Foreskin keratinocyte (primary cell): ENCODE measurements at places on chromosomes 16 and 17. TPM values are rescaled to one million over a fixed set of nuclear protein-coding genes. Genes with fewer than 3 reads are reported as not detected.

Gene KRTAP4-1
- not detected in 2 replicates for total RNA-seq

Gene CCL1
- not detected in 2 replicates for total RNA-seq

Gene TEDC2
- 17.7 and 19.8 TPM in 2 replicates for total RNA-seq

Gene TAC4
- total RNA-seq: not detected in 2 replicates

Gene AP2B1
- 144 and 167 TPM in 2 replicates for total RNA-seq

Gene KRT40
- total RNA-seq: not detected in 2 replicates

Gene OR3A3
- not detected in 2 replicates for total RNA-seq

Gene PRCD
- total RNA-seq: 0.63 and 0.88 TPM in 2 replicates

Gene NPIPB9
- total RNA-seq: 0.07 and 0.53 TPM in 2 replicates

Gene RNF157
- total RNA-seq: not detected in 2 replicates

GRCh38 chr17:77186141-77186604 is 45.4 kb downstream of the SEC14L1 start:
- no peak for DNase-seq

- no peak for DNase-seq
Measured at GRCh38 chr17:79046916-79047280, 22.9 kb downstream of the C1QTNF1 start.

DNA sequence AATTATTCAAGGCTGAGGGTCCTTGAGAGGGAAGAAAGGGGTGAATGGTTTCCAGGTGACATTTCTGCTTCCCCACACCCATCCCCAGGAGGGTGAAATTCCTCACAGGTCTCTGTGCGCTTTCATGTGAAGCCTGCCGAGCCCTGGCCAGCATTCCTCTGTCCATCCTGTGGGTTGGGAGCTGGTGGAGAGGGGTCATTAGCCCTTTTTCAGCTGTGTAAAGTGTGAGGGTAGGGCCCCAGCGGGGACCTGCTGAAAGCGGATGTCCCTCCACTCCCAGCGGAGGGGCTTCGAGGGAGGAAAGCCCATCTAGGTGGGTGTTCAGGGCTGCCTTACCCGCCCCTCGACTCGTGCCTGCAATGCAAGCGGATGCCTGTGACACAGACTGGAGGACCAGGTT is 53.3 kb upstream of the DLX4 start:
- no peak for DNase-seq

GRCh38 chr17:45316434-45317110 is at the start of gene MAP3K14:
Gene MAP3K14 (minus strand): TSS chr17:45317020. CDS start chr17:45290745, 26,275 bp downstream.
- DNase-seq: no peak

GRCh38 chr16:63890081-63890480 is 1231.8 kb downstream of the CDH11 start:
- DNase-seq: peak; percentile 18

- no peak for DNase-seq
Measured at GRCh38 chr16:981695-982144, at the start of gene SOX8. Gene SOX8 (plus strand): TSS chr16:981770. CDS start chr16:981923, 153 bp downstream.

DNA sequence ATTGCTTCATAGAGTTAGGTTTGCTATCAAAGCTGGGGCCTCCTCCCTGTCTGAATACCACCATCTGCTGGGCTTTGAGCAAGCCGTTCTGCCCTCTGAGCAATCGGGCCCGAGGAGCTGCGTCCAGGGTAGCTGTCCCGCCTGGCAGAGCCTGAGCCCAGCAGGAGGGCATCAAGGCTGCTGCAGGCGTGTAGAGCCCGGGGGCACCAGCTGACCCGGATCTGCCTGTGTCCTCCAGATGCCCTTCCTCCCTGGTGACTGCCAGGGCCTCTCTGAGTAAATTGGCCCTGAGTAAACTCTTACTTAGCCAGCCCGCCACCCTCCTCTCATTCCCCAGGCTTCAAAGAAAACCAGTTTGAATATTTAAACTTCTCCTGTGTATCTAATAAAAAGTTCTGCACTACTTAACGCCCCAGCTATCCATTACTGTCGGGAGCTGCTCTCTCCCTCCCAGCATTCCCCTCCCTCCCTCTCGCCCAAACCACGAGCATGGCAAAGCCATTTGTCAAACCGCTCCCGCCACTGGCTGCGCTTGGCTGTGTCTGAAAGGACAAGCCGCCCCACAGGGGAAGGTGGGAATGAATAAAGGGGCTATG is 16.4 kb downstream of the CDK5RAP3 start:
- no peak for DNase-seq

- no peak for DNase-seq
Measured at GRCh38 chr17:10992106-10992880, 154.4 kb upstream of the PIRT start.

DNA sequence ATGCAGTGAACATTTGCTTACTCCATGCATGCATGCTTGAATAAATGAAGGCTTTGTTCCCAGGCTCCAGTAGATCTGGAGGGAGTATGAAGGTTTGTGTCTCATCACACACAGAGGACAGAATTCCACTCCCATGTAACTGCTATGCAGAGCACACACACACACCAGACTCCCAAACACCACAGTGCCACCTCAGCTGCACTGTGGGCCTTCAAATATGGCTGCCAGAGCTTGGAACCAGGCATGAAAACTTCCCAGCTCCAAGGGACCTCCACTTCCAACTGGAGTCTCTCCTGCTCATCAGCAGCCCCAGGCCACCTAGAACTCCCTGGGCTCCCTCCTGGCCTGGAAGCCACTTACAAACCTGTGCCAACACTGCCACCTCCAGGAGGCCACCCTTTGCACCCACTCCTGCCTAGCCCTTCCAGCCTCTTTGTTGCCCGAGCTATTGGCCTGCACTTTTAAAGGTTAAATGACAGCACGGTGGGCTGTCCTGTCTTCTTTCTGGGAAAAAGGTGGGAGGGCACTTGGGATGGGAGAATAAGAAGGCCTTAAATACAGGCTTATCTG is 151.2 kb downstream of the ZNF423 start:
- no peak for DNase-seq

DNA sequence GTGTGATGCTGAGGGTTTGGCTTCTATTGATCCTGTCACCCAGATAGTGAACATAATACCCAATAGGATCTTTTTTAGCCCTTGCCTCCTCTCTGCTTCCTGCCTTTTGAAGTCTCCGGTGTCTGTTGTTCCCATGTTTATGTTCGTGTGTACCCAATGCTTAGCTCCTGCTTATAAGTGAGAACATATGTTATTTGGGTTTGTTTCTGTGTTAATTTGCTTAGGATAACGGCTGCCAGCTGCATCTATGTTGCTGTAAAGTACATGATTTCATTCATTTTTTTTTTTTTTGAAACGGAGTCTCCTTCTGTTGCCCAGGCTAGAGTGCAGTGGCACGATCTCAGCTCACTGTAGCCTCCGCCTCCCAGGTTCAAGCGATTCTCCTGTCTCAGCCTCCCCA is 23.0 kb downstream of the DUS2 start:
- no peak for DNase-seq

DNA sequence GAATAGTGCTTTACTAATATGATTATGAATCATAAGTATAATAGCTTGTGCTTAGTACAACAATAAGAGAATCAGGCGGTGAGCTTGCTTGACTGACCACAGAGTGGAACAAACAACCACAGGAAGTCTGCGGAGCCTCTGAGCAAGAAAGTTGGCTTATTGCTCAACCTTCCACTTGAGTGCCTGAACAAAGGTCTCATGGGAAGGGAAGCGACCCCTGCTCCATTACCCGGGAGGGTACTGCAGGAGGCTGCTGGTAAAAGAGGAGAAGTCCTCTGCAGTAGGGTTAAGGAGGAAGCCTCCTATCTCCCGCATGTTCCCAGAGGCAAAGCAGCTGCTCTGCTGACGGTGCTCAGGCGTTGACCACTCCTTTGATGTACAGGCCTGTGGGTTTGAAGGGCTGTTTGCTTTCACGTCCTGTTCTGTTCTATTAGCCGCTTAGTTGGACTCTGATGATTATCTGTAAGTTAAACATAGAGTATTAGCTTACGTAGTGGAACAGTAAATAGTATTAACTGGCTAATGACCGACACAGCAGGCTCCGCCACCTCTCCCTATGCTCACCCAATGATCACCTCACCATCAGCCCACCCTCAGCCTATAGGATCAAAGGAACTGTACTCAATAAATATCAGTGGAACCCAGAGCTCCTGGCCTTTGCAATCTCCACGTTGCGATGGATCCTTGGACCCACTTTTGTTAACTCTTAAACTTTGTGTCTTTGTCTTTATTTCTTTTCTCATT is 17.5 kb downstream of the ALOX15B start:
- peak; percentile 49 for DNase-seq

DNA sequence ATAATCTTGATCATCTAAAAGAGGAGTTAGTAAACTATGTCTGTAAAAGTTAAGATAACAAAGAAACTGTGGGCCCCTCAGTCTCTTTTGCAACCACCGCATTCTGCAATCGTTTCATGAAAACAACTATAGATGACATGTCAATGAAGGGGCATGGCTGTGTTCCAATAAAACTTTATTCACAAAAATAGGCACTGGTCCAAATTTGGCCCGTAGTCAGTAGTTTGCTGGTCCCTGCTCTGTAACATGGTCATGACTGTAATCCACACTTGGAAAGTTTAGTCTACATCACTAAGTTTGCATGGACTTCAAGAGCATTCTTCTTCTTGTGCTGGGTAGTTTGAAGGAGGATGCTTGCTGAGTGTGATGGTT is 299.3 kb upstream of the PSMD7 start:
- no peak for DNase-seq

- no peak for DNase-seq
Measured at GRCh38 chr17:76251478-76252039, 11.3 kb upstream of the RNF157 start.

DNA sequence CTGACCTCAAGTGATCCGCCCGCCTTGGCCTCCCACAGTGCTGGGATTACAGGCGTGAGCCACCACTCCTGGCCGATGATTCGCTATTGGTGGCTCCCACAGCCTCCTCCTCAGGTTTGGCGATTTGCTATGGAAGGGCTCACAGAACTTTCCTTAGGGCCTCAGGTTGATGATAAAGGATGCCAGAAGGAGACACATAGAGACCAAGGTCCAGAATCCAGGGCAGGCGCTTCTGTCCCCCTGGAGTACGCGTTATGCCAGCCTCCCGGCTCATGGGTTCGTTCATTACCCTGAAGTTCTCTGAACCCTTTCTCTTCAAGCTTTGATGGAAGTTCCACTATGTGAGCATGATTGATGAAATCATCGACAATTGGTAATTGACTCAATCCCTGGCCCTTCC is 19.9 kb downstream of the LGALS3BP start:
- no peak for DNase-seq

GRCh38 chr16:46858151-46858550 is 26.0 kb upstream of the GPT2 start:
- DNase-seq: no peak

GRCh38 chr17:15931394-15931793 is 13.5 kb upstream of the ADORA2B start:
- DNase-seq: no peak

GRCh38 chr17:55743103-55743679 is 7.7 kb upstream of the PCTP start:
- DNase-seq: peak; percentile 83

- no peak for DNase-seq
Measured at GRCh38 chr16:50390914-50391716, 22.3 kb upstream of the BRD7 start.

DNA sequence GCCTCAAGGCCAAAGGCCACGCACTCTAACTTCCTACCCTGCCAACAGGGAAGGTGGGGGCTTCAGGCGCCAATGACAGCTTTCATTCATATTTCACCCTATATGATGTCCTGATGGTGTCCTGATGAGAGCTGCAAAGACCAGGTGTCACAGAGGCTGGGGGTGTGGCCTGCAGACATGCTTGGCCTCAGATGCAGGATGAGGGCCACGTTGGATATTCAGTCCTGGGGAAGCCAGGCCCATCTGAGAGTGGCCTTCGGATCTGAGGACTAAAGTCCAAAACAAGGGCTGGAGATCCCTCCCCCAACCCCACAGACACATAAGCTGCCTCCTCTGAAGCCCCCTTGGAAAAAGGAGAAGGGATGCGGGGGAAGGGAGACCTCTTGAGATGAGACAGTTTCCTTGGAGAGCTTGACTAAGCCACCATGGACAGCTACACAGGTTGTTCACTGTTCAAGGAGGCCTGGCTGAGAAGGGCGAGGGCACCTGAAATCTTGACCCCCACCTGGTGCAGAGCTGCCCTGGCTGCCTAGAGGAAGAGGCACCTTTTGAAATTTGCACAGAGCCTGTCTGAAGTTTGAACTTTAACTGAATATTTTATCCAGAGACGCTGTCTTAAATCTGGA is 24.3 kb upstream of the GSG1L start:
- DNase-seq: no peak

DNA sequence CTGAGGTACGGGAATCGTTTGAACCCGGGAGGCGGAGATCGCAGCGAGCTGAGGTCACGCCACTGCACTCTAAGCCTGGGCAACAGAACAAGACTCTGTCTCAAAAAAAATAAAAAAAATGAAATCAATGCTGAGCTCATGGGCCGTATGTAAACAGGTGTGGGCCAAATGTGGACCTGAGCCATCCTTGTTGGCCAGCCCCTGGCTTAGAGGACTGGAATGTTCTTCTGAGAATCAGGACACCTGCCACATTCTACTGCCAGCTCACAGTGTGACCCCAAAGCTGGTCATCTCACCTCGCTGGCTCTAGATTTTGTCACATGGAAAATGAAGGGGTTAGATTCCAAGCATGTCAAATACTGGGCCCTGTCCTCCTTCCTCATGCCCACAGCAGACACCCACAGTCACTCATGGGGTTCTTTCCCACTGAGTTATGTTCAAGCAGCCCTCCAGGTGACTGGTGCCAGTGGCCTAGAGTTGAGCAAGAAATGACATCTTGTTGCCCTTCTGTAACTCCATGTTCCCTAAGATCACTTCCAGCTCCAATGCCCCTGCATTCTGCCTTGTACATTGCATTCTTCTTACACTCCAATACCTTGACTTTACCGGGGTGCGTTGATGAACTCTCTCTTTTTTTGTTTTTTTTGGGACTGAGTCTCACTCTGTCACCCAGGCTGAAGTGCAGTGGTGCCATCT is 110.6 kb downstream of the ABCC1 start:
- no peak for DNase-seq

GRCh38 chr17:22161376-22161775 is 469.1 kb downstream of the KCNJ18 start:
- DNase-seq: no peak
